Aortic smooth muscle cell (primary cell): ENCODE measurements at places on chromosomes 11 and 22. TPM values are rescaled to one million over a fixed set of nuclear protein-coding genes. Genes with fewer than 3 reads are reported as not detected.

OR52I2 gene
- not detected in 2 replicates for total RNA-seq

CCDC87 gene
- total RNA-seq = 0.26 and 0.44 TPM in 2 replicates

KREMEN1 gene
- 1.1 and 1.3 TPM in 2 replicates for total RNA-seq

KCNQ1 gene
- not detected in 2 replicates for total RNA-seq

EMID1 gene
- total RNA-seq = not detected in 2 replicates

CHORDC1 gene
- total RNA-seq = 20.6 and 24.2 TPM in 2 replicates

NCF4 gene
- not detected in 2 replicates for total RNA-seq

RRAS2 gene
- total RNA-seq = 71.9 and 82.9 TPM in 2 replicates

RFPL2 gene
- not detected in 2 replicates for total RNA-seq

WNT7B gene
- not detected in 2 replicates for total RNA-seq

MUC6 gene
- not detected in 2 replicates for total RNA-seq
